ENCODE measurements at places on chromosomes 3 and 15.

DNA sequence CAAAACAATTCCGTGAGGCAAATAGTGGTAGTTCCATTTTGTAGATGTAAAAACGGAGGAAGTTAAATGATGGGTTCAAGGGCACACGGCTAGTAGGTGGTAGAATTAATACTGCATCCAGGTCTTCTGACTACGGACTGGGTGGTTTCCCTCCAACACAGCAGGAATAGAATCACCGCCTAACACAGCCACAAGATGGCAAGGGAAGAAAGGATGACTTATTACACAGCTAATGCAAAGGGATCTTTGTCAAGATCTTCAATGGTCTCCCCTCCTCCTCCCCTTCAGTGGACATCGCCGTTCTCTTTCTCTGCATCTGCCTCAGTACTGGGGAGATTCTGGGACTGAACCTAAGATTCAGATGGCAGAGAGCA is 524 bp upstream of the TOPBP1 start:
- DNase-seq: no peak

DNA sequence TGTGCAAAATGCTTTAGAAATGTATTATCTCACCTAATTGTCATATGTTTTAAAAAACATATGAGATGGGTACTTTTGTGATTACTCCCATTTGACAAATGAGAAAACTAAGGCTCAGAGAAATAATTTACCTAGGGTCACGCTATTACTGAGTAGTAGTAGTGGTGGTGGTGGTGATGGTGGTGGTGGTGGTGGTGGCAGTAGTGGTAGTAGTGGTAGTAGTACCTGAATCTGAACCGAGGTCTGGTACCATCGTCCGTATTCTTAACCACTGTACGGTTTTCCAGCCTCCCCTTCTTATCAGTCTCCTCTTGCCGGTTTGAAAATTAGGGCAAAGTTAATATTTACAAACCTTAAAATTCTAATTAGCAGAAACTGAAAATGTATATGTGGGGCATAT is 102.4 kb downstream of the KLHL25 start:
- DNase-seq: no peak

GRCh38 chr15:50275091-50275490 is 9.6 kb upstream of the HDC start:
- no peak for DNase-seq

DNA sequence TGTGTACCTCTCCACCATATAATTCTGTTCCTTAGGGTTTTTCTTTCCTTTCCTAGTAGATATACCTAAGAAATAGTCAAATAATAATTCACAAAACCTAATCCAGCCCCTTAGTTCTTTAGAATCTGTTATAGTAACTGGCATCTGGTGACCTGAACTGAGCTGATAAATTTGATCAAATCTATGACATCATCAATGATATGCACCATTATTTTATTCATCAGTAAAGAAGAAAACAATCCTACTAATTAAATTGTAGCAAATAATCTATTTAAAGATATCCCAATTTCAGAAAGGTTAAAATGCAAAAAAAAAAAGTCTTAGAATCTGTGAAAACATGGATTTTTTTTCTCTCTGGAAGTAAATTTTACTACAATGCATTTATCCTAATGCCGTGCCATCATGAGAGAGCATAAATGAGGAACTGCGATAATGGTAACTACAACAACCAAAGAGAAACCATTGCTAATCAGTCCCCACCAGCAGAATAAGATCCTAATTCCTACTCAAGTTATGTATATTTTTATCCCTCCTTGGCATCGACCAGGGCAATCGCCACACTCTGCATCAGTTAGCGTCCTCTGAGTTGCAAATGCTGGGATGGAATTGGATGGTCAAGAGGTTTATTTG is 6.6 kb upstream of the MNS1 start:
- no peak for DNase-seq

DNA sequence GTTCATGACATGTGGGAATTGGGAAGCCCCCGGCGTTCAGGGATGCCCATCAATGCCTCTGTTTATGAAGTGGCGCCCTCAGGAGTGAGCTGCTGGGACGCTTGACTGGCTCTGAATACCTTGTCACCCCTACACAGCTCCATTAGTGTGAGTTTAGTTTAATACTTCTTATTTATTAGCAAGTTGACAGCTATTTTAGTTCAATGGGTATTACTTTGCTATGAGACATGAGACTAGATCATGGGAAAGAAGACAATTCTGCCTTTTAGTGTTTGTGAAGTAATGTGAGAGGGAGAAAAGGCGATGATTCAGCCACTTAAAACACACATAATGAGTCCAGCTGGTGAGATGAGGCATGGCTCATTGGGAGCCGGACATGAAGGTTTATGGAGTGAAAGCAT is 678.5 kb downstream of the NR2F2 start:
- DNase-seq: no peak

GRCh38 chr15:66594344-66594743 is 28.5 kb upstream of the LCTL start:
- no peak for DNase-seq

DNA sequence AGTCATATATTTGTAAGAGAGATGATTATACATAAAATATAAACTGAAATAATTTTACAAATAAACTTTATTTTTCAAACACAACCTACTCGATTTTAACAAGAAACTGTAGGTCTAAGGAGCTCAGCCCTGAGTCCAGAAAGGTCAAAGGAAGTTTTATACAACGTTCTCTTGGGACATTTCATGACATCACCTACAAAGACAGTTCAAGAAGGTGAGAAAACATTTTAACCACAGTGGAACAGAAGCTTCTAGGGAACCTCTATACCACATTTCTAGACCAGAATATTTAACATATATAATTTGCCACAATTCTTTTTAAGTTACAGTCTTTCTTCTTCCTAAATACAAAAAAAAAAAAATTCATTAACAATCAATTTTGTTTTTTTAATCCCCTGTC is 40.1 kb downstream of the CBLB start:
- DNase-seq: no peak

DNA sequence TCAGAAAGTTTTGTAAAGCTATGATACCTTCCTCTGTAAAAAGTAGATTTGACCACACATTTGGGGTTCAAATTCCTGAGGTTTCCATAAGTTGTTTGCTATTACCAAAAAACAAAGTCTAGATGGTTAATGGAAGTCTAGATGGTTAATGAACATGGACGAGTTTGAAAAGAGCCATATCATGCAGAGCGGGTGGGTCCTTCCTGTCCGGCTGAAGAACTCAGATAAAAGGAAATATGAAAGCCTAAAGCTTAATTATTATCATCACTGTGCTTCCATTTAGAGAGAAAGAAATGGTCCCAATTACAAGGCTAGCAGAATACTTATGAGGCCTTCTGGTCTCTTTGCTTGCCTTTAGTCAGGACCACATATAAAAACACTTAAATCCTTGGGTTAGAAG is 132.1 kb upstream of the SATB1 start:
- DNase-seq: no peak

- no peak for DNase-seq
Measured at GRCh38 chr3:535566-536416, 339.2 kb downstream of the CHL1 start.

DNA sequence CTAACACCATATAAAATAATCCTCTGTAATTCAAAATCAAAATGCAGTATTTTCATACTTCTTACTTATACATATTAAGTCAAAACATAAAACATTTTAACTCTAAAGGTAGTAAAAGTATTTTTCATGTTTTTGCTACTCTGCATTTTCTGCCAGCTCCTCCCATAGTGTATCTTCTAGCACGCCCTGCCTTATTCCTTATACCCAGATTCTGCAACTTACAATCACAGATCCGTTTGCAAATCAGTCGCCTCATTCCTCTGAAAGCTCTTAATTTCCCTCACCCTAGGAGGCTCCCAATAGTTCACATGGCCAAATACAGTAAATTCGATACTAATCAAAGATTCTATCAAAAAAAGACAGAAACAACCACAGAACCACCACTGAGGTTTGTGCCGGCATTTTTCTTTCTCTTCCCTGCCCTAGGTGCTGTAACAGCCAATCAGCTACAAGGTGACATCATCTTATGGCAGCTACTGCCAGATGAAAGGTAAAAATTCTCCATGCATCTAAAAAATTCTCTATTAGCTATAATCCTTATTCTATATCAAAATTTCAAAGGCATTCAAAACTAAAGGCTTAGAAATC is 72.9 kb downstream of the CLASP2 start:
- DNase-seq: no peak

GRCh38 chr3:45939341-45939771 is 3.9 kb upstream of the CXCR6 start:
- no peak for DNase-seq

DNA sequence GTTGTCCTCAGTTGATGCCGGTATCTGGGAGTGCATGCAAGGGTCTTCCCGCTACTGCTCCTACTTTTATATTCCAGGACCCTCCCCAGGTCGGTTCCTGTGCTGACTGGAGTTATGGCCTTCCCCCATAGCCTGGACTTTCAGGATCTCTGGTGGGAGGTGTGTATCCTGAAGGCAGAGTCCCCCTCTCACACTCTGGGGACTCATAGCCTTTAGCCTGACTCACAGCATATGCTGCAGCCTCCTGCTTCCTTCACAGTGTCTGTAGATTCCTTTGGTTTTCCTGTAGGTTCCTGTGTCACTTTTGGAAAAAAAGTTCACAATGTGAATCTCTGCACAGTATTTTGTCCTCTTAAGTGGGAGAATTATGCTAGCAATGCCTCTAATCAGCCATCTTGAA is 180.6 kb upstream of the RBMS3 start:
- no peak for DNase-seq

- DNase-seq: no peak
Measured at GRCh38 chr15:67127331-67127664, 61.9 kb downstream of the SMAD3 start.

- no peak for DNase-seq
Measured at GRCh38 chr15:34275721-34276120, 50.9 kb downstream of the EMC4 start.

DNA sequence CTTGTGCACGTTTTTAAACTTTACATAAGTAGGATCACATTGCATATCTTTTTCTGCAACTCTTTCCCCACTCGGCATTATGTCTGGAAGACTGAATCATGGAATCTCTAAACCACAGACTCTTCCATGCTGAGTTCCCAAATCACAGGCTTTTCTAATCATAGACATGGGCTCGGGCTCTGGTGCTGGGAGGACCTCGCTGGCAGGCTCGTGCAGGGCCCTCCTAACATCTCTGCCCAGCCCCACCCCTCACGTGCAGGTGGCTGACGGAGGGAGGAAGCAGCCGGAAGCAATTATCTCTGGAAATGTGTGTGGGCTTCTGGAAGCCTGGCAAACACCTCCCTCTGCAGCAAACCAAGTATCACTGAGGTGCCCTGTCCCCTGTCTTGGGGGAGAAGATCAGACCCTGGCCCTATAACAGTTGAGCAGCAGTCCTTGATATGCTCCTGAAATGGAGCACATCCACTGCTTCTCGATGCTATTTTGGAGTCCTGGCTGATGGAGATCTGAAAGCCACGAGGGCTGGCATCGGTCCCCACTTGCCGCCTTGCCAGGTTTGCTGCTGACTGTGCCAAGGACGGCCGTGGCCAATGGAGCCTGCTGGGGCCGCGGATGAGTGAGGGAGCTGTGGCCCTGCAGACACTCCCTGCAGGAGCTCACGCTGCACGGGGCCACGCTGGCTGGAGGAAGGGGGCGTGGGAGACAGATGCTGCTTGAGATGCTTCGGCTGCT is 4.4 kb upstream of the IQSEC1 start:
- DNase-seq: no peak

Data from stimulated activated CD4-positive, alpha-beta T cell treated with anti-CD3 and anti-CD28 coated beads, Interleukin-1b, Interleukin-23, amount 100 ng/mL, for 1 hour (primary cell).